ENCODE measurements at places on chromosomes 16 and 17.

DNA sequence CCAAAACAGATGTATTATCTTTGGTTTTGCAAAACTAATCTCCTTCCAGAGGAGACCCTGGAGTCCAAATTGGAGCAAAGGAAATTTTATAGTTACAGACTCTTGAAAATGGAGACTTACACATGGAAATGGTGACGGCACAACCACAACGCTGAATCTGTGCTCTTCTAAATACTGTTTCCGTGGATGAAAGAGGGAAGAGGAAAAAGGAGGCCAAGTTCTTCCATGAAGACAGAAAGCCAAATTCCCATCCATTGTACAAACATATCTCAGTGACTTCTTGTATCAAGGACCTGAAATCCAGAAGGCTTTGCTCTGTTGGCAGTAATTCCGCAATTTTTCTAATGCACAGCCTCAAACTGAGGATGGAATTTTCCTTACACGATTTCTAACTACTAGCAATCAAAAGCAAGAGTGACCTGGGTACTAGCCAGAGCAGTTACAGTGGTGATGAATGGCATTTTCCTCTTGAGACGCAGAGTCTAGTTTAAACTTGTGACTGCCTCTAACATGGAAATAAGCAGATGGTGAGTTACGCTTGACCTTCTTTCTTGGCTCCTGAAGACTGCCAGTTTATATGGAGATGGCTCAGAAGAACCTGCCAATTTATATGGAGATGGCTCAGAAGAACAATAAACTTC is 38.5 kb downstream of the VPS53 start:
- DNase-seq = no peak

- DNase-seq = no peak
Observed at GRCh38 chr17:28864991-28865849, 10.4 kb downstream of the ERAL1 start.

DNA sequence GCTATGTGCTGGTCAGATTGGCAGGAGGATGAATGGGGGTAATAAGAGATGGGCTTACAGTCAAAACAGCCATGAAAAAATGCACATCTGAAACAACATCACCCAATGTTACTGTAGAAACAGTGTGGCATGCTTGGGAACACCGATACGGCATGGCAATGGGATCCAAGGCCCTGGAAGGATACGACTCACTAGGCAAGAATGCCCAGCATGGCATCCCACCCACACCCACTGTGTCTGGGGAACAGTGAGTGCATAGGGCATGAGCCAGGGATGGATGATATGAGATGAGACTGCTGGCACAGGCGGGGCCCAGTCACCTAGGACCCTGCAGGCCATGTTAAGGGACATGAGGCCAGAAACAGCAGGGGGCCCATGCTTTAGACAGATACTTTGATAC is 11.5 kb downstream of the TRIM25 start:
- DNase-seq = no peak

GRCh38 chr17:2028234-2028614 is 1.7 kb upstream of the DPH1 start:
- no peak for DNase-seq

DNA sequence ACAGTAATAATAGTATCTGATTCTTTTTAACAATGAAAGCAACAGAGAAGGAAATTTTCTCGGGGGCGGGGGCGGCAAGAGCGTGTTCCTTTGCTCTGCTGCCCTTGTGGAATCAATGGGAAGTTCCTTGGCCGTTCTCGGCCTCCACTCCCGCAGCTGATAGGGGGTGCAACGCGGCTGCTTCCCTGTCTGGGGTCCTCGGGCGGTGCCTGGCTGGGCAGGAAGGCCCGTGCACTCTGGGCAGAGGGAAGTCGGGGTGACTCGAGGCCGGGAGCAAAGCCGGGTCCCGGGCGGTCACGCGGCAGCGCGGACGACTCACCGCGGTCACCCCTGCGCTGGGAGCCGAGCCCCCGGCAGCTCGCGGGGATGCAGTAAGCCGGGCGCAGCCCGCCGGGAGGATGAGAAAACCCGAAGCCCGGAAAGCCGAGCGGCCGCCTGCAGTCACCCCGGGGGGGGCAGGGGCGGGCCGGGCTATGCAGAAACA is 2.5 kb downstream of the TUBB3 start:
- DNase-seq = no peak
